Neuronal stem cell (in vitro differentiated cells): ENCODE measurements at places on chromosomes 2 and 18.

DNA sequence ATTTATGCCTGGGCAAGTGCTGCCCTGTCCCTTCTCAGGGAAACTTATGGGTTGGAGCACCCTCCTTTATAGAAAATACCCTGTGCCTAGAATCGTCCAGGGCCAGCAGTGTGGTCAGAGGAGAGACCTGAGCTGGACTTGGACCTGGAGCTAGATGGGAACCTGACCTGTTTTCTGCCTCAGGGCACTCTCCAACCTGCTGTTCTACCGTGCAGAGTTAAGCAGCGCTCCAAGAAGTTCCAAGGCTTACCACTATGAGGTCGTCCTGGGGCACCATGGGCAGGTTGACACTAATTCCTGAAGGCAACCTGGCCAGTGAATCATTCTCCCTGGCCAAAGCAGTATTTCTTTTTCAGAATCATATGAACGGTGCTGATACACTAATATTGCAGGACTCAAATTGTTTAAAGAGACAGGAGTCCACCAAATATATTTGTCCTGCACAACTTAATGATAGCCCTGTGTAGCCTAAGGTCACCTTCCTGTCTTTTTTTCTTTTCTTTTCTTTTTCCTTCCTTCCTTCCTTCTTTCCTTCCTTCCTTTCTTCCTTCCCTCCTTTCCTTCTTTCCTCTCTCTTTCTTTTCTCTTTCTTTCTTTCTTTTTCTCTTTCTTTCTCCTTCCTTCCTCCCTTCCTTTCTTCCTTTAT is 455.4 kb upstream of the HNMT start:
- no peak for DNase-seq

DNA sequence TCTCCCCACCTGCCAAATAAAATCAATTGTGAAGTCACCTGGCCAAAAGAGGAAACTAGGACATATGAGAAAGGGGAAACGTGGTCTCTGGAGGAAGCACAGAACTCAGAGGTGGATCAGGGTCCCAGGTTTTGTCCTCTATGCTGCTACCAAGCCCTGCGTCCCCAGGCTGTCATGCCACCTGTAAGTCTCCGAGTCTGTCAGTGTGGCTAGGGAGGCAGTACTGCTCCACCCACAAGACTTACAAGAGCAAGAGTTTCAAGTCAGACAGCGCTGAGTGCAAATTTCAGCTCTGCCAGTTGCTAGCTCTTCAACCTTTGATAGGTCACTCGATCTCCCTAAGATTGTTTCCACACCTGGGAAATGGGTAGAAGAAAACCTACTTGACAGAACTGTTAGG is 98.6 kb downstream of the C1QL2 start:
- no peak for DNase-seq

- DNase-seq: no peak
Observed at GRCh38 chr2:223784221-223784772, 53.1 kb downstream of the AP1S3 start.

GRCh38 chr2:48715042-48715899 is 40.3 kb downstream of the LHCGR start:
- DNase-seq: no peak

DNA sequence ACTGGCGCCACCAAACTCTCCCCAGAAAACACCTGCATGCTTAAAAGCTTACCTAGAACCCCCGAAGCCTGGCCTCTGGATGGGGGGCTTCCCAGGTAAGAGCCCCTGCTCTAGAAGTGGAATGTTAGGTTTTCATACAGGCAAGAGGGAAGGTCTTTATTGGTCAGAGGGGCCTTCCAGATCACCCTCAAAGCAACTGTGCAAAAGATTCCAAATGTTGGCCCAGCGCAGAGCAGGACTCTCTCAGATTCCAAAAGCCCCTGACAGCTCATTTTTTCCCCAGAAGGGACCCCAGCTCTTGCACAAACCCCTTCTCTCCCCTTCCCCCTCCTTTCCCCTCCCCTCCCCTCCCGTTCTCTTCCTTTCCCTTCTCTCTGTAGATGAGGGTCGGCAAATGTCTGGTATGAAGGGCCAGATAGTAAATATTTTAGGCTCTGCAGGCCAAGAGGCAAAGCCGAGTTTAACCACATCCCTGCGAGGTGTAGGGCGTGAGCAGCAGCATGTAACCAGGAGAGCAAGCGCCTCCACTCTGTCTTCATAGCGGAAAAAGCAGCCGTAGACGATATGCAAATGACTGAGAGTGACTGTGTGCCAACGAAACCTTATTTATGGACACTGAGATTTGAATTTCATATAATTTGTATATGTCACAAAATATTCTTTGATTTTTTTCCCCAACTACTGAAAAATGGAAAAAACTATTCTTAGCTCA is 116.9 kb downstream of the SMAD7 start:
- DNase-seq: no peak
